ENCODE measurements at places on chromosomes 7 and 10. TPM values are rescaled to one million over a fixed set of nuclear protein-coding genes. Genes with fewer than 3 reads are reported as not detected.

Gene CRPPA
- 5.3 TPM for total RNA-seq

Gene LRRN3
- 6.3 TPM for total RNA-seq

Gene PHYHIPL
- 6.2 TPM for total RNA-seq

Gene LRRC18
- not detected for total RNA-seq

Gene LIPN
- not detected for total RNA-seq

Gene SPDYE11
- total RNA-seq: 0.25 TPM

Gene CALHM3
- total RNA-seq: not detected

DNA sequence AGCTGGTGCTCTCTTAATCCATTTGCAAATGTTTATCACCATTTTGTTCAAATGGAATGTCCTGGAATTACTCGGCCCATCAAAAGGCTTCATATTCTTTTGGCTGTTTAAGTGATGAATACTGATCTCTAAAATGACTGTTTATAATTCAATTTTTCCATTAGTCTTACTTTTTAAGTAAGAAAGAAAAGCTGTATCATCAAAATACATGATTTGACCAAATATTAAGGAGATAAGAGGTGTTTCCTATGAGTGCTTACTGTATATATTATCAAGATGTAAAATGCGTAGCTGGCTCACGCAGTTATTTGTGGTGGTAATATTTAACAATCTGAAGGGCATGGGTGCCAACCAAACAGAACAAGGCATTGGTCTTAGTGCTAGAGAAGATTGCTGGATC, 51.2 kb downstream of the OTUD1 start:
- no peak for DNase-seq
- no peak overlapping the region for H3K27ac ChIP-seq
- no peaks in the 10 kb centered on the region for H3K27me3 ChIP-seq
- H3K4me3 ChIP-seq: no peak overlapping the region
- no peaks in the 10 kb centered on the region for H3K4me1 ChIP-seq

DNA sequence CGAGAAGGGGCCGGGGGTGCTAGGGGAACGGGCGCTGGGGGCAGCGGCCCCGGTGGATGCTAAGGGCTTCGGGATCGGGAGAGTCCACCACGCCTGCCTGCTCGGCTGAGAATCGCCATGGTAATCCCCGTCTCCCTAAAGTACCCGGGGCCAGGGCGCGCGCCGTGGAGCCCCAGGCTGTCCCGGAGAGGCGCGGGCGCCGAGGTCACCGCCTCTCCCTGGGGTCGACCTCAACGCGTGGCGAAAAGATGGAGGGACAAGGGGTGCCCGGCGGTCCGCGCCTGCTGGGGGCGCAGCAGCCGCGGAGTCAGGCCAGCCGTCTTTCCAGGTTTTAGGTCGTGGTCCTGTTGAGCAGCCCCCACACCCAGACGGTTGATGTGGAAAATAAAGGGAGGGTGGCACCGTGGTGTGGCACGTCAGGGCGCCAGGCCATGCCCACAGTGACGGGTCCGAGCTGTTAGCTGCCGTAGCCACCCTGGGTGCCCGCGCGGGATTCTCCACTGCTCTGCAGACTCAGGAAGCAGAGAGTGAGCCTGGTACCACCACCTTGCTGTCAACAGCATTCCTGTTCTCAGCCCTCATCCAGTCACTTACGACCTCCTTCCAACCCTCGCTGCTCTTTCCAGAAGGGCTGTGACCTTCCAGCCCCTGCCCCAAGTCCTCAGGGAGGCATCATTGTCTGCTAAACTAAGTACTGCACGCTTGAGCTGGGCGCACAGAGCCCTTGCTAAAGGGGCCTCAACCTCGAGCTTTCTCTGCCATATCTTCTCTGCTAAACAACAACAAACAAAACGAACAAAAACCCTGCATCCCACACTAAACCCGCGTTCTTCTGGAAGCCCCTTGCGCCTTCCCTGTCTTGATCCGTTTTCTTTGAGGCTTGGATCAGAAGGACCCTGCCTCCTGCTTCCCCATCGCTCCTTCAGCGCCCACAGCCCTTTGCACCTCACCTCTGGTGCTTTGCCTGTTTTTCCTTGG, 666 bp downstream of the SMKR1 start:
- peaks cover 9% of the 10 kb centered on the region for H3K27me3 ChIP-seq
- H3K4me3 ChIP-seq: peak overlapping the region; percentile 91

GRCh38 chr7:140439359-140439758, 35.5 kb downstream of the RAB19 start:
- no peaks in the 10 kb centered on the region for H3K4me1 ChIP-seq
- DNase-seq: no peak
- no peak overlapping the region for H3K27ac ChIP-seq
- no peaks in the 10 kb centered on the region for H3K36me3 ChIP-seq

DNA sequence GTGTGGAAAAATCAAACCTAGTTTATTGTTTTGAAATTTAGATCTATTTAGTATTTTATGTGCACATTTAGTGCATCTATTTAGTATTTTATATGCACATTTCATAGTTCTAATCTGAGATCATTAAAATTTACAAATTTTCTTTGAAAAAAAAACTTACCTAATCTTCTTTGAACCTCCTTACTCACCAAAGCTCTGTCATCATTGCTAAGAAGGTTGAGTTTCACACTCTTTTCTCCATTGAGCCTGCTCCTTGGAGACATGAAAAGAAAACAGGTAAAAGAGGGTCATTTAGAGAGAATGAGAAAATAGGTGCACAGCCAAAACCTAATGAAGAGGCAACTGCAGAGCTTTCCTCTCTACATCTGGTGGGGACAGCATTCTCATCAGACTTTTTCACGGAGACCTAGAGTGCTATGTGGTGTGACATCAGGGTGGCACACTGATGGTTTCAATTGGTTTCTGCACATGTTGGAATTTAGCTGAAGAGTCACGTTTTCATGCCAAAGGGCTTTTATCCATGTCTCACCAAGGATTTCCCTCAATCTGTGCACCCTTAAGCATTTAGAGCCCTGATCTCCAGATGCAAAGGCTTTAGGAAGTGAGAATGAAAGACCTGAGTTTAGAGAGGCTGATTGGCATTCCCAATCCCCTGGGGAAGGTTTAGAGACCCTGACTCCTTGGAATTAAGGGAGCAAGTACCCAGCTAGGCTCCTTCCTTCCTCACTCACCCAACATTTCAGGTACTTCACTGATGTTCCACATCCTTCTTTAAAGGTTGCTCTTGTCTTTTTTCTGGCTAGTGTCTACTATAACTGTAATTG, 89.2 kb upstream of the CAPZA2 start:
- no peak for DNase-seq
- H3K4me3 ChIP-seq: no peak overlapping the region
- H3K27ac ChIP-seq: no peak overlapping the region
- H3K36me3 ChIP-seq: no peaks in the 10 kb centered on the region
- no peaks in the 10 kb centered on the region for H3K27me3 ChIP-seq
- no peaks in the 10 kb centered on the region for H3K4me1 ChIP-seq

GRCh38 chr7:64192148-64192704, 14.8 kb upstream of the ZNF735 start:
- peaks cover 8% of the 10 kb centered on the region for H3K36me3 ChIP-seq
- H3K4me3 ChIP-seq: no peak overlapping the region
- H3K27ac ChIP-seq: no peak overlapping the region
- H3K4me1 ChIP-seq: no peaks in the 10 kb centered on the region

- peaks cover 10% of the 10 kb centered on the region for H3K27me3 ChIP-seq
- no peak overlapping the region for H3K4me3 ChIP-seq
- peaks cover 33% of the 10 kb centered on the region for H3K4me1 ChIP-seq
- H3K27ac ChIP-seq: no peak overlapping the region
- no peaks in the 10 kb centered on the region for H3K36me3 ChIP-seq
- DNase-seq: no peak
Measured at GRCh38 chr7:83441-83840, 108.9 kb upstream of the FAM20C start.

- H3K4me1 ChIP-seq: peaks cover 22% of the 10 kb centered on the region
- no peak overlapping the region for H3K4me3 ChIP-seq
- H3K36me3 ChIP-seq: peaks cover 15% of the 10 kb centered on the region
- peak overlapping the region; percentile 78 for H3K27ac ChIP-seq
Measured at GRCh38 chr10:31697271-31698180, 231.1 kb downstream of the ARHGAP12 start.

- peaks cover 2% of the 10 kb centered on the region for H3K4me1 ChIP-seq
- H3K36me3 ChIP-seq: no peaks in the 10 kb centered on the region
Measured at GRCh38 chr7:116095396-116095795, 64.8 kb upstream of the TFEC start.

- peaks cover 18% of the 10 kb centered on the region for H3K4me1 ChIP-seq
- no peak overlapping the region for H3K4me3 ChIP-seq
- H3K27me3 ChIP-seq: peaks cover 2% of the 10 kb centered on the region
- no peak for DNase-seq
- no peak overlapping the region for H3K27ac ChIP-seq
Measured at GRCh38 chr7:22317632-22318031, 39.3 kb downstream of the RAPGEF5 start.

DNA sequence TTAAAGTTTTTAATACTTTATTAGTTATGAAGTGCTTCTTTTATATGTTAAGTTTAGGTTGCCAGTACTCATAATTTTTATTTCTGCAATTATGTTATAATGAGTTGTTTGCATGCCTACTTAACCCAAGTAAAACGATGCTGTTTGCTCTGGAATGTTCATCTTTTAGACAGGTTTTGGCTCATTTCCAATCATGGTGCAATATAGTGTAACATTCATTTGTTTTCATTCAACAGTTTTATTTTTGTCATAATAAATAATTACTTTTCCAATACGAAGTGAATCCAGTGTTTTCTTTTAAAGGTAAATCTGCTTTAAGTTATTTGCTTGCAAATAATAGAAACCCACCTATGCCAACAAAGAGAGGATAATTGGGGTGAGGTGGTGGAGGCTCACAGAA, 22.1 kb downstream of the ARL5B start:
- no peak overlapping the region for H3K27ac ChIP-seq
- H3K4me3 ChIP-seq: no peak overlapping the region
- DNase-seq: no peak
- H3K36me3 ChIP-seq: no peaks in the 10 kb centered on the region

GRCh38 chr7:67573639-67574038, 577.0 kb downstream of the TYW1 start:
- no peak for DNase-seq
- peaks cover 9% of the 10 kb centered on the region for H3K36me3 ChIP-seq
- peaks cover 3% of the 10 kb centered on the region for H3K27me3 ChIP-seq
- peaks cover 2% of the 10 kb centered on the region for H3K4me1 ChIP-seq
- H3K27ac ChIP-seq: no peak overlapping the region

DNA sequence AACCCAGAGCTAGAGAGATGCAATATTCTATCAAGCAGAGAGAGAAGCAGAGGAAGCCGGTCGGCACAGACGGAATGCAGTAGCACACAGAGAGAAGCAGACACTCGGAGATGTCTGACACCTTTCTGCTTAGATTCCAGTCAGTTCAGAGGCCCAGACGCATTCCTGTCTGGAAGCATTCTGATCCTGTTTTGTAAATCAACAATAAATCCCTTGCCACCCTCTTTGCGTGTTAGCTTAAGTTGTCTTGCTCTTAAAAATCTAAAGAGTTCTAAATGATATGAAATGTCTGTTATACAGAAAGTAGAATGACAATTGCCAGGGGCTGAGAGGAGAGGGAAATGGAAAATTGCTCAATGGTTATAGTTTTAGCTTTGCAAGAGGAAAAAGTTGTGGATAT, 27.4 kb upstream of the ATRNL1 start:
- no peak overlapping the region for H3K4me3 ChIP-seq
- H3K27me3 ChIP-seq: peaks cover 1% of the 10 kb centered on the region
- no peaks in the 10 kb centered on the region for H3K36me3 ChIP-seq
- H3K27ac ChIP-seq: no peak overlapping the region
- H3K4me1 ChIP-seq: peaks cover 9% of the 10 kb centered on the region

GRCh38 chr10:132908621-132909295, 33.6 kb downstream of the CFAP46 start:
- peaks cover 7% of the 10 kb centered on the region for H3K36me3 ChIP-seq
- no peak for DNase-seq
- H3K4me1 ChIP-seq: peaks cover 2% of the 10 kb centered on the region
- no peak overlapping the region for H3K27ac ChIP-seq
- H3K4me3 ChIP-seq: no peak overlapping the region

DNA sequence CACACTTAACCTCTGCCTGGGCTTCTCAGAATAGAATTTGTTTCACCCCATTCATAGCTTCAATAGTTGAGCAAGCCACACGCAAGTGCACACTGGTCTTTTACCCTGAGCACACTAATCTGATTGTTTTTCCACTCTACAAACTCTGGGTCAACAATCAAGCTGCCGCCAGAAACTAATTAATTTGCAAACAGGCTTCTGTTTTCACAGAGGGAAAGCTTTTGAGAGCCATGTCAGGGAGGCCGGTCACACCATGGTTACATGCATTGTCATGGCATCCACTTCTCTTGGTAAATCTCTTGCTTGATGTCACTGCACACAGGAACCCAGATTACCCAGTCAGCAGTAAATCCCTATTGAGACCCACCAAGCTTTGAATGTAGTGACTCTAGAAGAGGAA, 154.2 kb downstream of the SEMA3A start:
- no peak overlapping the region for H3K4me3 ChIP-seq
- peak overlapping the region; percentile 26 for H3K27ac ChIP-seq
- peaks cover 23% of the 10 kb centered on the region for H3K4me1 ChIP-seq
- no peak for DNase-seq
- no peaks in the 10 kb centered on the region for H3K27me3 ChIP-seq

DNA sequence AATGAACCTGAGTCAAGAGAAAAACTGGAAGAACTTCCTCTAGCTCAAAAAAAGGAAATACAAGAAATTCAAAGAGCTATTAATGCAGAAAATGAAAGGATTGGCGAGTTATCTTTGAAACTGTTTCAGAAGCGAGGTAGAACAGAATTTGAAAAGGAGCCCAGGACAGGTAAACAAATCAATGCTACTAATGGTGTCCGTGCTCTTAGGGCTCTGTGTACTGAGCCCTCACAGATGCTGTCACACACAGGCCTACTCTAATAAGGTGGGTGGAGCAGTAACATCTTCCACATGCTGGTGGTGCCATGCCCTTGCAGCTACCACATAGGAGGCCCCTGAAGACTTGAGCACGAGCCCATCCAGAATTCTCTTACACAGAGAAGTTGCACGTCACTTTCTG, 46.1 kb downstream of the DYNC2I1 start:
- peaks cover 5% of the 10 kb centered on the region for H3K4me1 ChIP-seq
- H3K27me3 ChIP-seq: no peaks in the 10 kb centered on the region
- H3K27ac ChIP-seq: peak overlapping the region; percentile 4
- no peak for DNase-seq
- H3K4me3 ChIP-seq: no peak overlapping the region

GRCh38 chr7:137606061-137606674, 240.6 kb downstream of the DGKI start:
- H3K36me3 ChIP-seq: no peaks in the 10 kb centered on the region
- no peaks in the 10 kb centered on the region for H3K27me3 ChIP-seq
- no peak overlapping the region for H3K4me3 ChIP-seq

DNA sequence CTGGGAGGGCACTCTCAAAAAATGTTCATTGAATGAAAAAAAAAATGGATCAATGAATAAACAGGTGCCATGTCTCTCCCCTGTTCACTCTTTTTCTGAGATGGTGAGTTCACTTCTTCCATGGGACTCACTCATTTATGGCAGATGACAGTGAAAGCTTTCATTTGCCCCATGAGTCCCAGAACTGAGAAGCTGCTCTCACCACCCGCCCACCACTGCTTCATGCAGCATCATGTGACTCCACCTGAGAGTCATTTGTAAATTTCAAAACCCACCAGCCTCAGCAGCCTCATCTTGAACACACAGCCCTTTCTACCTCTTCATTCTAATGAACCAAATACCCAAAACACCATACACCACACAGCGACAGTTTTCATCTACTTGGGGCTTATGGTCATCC, 64.9 kb downstream of the SCRN1 start:
- H3K27ac ChIP-seq: no peak overlapping the region
- DNase-seq: no peak

- H3K27ac ChIP-seq: peak overlapping the region; percentile 43
- H3K36me3 ChIP-seq: no peaks in the 10 kb centered on the region
- H3K27me3 ChIP-seq: no peaks in the 10 kb centered on the region
- no peak overlapping the region for H3K4me3 ChIP-seq
- no peak for DNase-seq
- H3K4me1 ChIP-seq: peaks cover 13% of the 10 kb centered on the region
Measured at GRCh38 chr7:25429731-25430130, 201.4 kb upstream of the NPVF start.

All from glutamatergic neuron (in vitro differentiated cells).